ENCODE measurements at places on chromosomes 12 and 14.

- no peak for DNase-seq
Observed at GRCh38 chr12:5923751-5924150, 21.3 kb downstream of the ANO2 start.

DNA sequence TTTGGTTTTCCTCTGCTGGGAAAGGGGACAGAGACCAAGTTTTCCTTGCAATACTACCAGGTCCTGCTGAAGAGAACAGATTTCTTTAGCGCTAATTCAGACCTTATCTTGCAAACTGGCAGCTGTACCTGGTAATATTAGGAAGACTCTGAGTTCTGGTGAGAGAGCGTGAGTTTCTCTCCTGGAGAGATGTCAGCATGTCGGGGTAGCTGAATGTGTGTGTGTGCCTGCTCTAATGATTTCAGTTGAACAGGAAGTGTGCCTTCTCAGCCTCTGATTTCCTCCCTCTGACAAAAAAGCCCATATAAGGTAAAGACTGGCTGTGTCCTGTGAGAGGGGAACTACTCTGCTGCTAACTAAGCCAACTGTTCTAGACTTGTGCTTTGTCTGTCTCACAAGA is 10.3 kb upstream of the ERP27 start:
- DNase-seq: peak; percentile 5

DNA sequence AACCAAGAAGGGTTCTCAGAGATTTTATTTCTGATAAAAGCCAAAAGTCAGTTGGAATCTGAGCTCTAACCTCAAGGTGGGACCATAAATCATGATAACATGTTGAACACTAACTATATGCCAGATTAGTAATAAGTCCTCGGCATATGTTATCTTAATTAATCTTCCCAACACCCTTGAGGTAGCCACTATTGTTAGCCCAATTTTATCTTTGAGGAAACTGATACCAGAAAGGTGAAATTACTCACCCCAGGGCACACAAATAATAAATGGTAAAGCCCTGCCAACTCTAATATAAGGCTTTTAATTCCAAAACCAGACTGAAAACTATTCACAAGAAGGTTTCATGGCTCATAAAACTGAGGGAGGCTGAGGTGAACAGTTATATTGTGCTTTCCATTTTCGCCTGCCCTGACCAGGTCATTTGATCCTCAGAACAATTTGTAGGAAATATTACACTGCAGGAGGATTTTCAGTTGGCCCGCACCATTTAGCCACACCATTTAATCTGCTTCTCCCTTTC is 16.1 kb upstream of the NUAK1 start:
- no peak for DNase-seq

DNA sequence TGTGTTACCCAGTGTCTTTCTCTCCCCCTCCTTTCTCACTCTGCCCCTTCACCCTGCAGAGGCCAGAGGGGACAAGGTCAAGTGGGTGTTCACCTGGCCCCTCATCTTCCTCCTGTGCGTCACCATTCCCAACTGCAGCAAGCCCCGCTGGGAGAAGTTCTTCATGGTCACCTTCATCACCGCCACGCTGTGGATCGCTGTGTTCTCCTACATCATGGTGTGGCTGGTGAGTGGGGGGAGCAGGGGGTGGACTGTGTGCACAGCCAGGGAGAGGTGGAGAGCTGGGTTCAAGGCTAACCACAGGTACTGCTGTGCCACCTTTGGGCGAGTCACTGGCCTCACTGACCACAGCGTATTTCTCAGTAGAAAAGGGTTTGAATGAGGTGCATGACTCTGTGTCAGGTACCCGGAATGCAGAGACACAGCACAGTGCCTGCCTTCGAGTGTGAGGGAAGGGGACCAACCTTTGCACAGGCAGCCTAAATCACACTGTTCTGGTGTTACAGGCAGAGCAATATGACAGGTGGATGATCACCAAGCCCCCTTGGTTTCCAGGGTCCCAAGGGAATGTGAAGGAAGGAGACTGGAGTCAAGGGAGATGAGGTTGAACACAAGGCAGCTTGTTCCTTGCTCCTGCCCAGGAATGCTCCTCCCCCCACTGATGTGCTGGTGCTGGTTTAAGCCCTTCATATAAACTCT is 30.8 kb upstream of the RIN3 start:
- DNase-seq: no peak

GRCh38 chr12:89216211-89216952 is 135.9 kb downstream of the DUSP6 start:
- DNase-seq: no peak

DNA sequence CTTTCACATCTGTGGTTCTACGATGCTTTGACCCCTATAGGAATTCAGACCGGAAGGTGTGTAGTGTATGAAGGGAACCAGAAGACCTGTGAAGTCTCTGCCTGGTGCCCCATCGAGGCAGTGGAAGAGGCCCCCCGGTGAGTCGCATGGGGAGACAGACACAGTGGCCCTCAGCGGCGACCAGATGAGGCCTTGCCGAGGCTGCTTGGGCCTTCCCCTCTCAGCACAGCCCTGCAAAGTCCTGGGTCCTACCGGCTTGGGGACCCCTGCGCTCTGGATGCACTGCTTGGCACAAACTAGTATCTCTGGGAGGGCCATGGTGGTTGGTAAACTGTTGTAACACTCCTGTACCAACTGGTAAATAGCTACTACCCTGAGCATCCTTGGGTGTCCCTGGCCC is 29.7 kb downstream of the P2RX7 start:
- DNase-seq: no peak

DNA sequence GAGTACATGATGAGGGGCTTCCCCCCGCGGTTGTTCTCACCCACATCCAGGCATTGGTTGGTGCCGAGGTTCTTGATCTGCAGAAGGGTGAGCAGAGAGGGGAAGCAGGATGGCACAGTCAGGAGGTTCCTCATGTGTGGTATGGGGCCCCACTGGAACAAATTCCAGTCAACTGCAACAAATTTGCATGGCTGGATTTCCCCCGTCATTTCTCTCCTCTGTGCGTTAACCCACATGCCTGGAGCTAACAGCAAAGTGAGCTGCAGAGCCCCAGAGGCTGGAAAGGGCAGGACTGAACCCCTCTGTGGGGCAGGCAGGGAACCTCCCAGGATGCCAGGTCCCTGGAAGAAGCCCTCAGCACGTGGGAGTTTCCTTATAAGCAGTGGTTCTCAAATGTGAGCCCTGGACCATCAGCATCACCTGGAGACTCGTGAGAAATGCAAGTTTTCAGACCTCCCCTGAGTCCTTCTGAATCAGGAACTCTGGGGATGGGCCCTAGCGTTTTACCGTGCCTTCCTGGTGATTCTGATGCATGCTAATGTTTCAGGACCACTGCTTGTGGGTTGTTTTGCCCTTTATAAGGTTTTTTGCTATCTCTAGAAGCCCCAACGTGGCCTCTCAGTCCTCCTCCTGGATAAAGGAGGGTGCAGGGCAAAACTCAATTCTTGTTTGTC is 11.0 kb upstream of the CELA1 start:
- DNase-seq: no peak

Measured in NCI-H446 (cell line).